ENCODE measurements at places on chromosomes 5 and 9. TPM values are rescaled to one million over a fixed set of nuclear protein-coding genes. Genes with fewer than 3 reads are reported as not detected.

DNA sequence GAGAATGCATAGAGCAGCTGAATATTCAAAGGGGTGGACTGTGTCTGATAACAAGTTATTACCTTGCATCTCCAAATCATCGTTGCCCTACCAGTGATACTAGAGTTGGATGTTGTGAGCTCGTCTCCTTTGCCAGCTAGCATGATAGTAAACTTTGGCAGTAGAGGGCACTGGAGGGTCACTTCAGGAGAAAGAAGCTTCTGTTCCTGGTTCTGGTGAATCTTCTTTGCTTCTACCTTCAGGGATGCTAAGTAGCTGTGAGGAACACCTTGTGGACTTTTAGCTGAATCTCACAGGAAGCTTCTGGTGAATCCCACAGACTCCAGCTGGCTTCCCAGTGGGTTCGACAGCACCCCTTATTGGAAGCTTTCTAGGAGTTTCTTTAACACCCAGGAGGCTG lies 626.6 kb upstream of the SGCD start:
- no peak overlapping the region for H3K27ac ChIP-seq
- DNase-seq: no peak
- no peaks in the 10 kb centered on the region for H3K36me3 ChIP-seq
- H3K4me3 ChIP-seq: no peak overlapping the region
- no peaks in the 10 kb centered on the region for H3K4me1 ChIP-seq

GRCh38 chr5:126878634-126879033 lies 101.7 kb downstream of the LMNB1 start:
- no peaks in the 10 kb centered on the region for H3K27me3 ChIP-seq
- peaks cover 14% of the 10 kb centered on the region for H3K4me1 ChIP-seq
- DNase-seq: no peak
- no peak overlapping the region for H3K4me3 ChIP-seq

GRCh38 chr9:113837334-113837733 lies 38.8 kb upstream of the ZNF618 start:
- H3K27ac ChIP-seq: no peak overlapping the region
- no peak overlapping the region for H3K4me3 ChIP-seq
- DNase-seq: no peak

GRCh38 chr5:42962124-42962523 lies 78.0 kb downstream of the ANXA2R start:
- peaks cover 7% of the 10 kb centered on the region for H3K4me1 ChIP-seq
- no peak overlapping the region for H3K27ac ChIP-seq
- no peak for DNase-seq
- H3K36me3 ChIP-seq: no peaks in the 10 kb centered on the region

DNA sequence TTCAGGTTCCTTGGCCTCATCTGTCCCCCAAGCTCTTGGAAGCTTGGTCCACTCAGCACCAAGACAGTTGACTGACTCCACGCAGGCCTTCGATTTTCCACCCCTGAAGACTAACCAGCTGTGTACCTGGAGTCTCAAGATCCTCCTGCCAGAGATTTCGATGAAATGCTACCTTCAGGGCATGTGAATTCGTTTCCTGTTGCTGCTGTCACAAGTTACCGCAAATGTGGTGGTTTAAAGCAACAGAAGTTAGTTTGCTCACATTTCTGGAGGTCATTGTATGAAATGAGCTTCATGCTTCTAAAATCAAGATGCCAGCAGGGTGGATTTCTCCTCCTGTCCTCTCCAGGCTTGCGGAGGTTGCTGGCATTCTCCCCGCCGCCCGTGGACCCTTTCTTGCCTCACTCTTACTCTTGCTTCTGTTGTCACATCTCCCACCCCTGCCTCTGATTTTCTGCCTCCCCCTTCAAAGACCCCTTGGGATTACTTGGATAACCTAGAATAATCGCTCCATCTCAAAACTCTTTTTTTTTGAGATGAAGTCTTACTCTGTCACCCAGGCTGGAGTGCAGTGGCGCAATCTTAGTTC lies 27.6 kb upstream of the RETREG1 start:
- H3K4me3 ChIP-seq: no peak overlapping the region
- H3K4me1 ChIP-seq: no peaks in the 10 kb centered on the region
- DNase-seq: no peak
- no peaks in the 10 kb centered on the region for H3K27me3 ChIP-seq
- no peak overlapping the region for H3K27ac ChIP-seq

GRCh38 chr9:69816735-69817134 lies 3.9 kb upstream of the CFAP95 start:
- H3K27me3 ChIP-seq: no peaks in the 10 kb centered on the region
- H3K27ac ChIP-seq: peak overlapping the region; percentile 77
- H3K36me3 ChIP-seq: no peaks in the 10 kb centered on the region
- peak overlapping the region; percentile 6 for H3K4me3 ChIP-seq

DNA sequence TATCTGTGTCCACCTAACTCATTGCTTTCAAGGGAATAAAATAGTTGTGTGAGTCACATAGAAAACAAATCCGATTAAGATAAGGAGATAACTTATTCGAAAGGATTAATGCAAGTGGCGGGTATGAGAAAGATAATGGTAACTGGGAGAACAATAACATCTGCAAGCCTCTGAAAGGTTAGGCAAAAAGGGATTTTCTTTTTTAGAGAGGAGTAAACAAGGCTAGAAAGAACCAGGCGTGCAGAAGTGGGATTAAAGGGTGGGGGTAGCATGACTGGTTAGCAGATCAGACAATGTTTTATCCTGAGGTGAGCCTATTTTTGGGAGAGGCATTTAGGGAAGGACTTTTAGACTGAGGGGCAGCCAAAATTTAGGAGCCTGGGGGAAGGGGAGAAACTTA lies 34.7 kb upstream of the JMY start:
- no peaks in the 10 kb centered on the region for H3K36me3 ChIP-seq
- H3K4me1 ChIP-seq: peaks cover 4% of the 10 kb centered on the region
- no peak overlapping the region for H3K4me3 ChIP-seq
- peak; percentile 21 for DNase-seq

The COL27A1 gene
- 37.6 TPM for total RNA-seq
